Midbrain (tissue), 1 donor: ENCODE measurements at places on chromosomes 5 and 9.

DNA sequence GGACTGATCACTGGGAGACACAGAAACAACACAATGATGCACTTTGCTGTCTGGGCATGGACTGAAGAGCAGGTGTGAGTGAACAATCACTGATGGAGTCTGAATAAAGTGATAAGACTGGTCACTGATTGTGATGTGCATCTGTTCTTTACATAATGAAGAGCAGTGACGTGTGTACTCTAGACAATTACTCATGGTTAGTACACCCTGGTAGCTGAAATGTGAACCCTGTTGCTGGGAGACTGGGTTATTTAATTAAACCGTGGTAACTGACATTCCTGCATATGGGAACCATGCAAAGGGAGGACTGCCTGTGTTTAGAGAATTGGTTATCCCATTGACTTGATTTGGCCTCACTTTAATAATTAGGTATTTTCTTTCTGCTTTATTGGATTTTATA, 202.9 kb downstream of the NR2F1-AS1 start:
- DNase-seq, result no peak

- DNase-seq, result no peak
Measured at GRCh38 chr5:106393276-106393675, 1277.5 kb downstream of the EFNA5 start.

GRCh38 chr5:125679522-125679921, 743.7 kb upstream of the GRAMD2B start:
- no peak for DNase-seq

GRCh38 chr5:148788636-148789035, 37.8 kb upstream of the ADRB2 start:
- no peak for DNase-seq

- DNase-seq, result no peak
Measured at GRCh38 chr9:20551236-20551635, 71.1 kb downstream of the MLLT3 start.

DNA sequence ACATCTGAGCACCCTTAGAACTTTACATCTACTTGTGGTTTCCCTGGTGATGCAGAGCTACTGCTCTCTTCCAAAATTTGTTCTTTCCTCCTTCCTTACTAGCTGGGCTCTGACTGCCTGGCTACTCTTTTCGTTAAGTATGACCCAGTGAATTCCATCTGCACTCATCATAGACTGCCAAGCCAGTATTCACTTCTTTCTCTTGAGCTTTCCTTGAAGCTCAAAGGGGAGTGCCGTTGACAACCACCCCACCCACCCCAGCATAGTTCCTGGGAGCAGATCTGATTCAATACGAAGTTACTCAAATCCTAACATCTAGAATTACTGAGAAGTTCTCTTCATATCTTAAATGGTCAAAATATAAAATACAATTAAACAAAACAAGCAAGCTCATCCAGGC, 190.5 kb downstream of the ADAMTS12 start:
- DNase-seq, result no peak

DNA sequence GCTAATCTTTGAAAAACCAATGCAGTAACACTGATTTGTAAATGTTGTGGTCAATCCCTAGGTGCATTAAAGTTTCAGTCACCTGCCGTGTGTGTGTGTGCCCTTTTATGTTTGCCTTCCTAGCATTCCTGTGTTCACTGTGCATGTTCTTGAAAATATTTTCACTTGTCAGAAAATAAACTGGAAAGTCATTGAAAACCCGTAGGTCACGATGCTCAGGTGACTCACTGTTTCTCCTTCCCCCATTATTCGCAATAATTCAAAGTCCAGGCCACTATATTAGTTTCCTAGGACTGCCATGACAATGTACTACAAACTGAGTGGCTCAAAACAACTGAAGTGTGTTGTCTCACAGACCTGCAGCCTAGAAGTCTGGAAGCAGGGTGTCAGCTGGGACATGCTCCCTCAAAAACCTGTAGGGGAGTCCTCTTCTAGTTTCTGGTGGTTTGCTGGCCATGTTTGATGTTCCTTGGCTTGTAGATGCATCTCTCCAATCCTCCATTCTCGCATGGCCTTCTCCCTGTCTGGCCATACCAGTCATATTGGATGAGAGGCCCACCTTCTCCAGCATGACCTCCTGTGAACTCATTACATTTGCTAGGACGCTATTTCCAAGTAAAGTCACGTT, 29.3 kb downstream of the MARVELD2 start:
- no peak for DNase-seq

DNA sequence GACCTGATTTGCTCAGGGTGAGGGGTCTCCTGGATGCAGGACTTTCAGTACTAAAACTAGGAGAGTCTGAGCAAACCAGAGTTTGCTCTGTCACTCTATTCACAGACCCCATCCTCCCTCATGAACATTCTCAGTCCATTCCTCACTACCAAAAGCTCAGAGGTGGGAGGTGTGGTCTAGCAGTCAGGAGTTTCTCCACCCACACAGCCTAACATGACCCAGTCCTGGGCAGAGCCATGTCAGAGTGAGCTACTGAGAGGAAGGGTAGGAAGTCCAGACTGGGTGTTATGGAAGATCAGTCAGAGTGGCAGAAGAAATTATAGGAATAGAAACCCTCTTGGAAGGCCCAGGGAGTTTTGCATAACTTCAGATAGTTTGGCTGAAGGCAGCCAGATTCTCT, 113.3 kb upstream of the GRAMD2B start:
- DNase-seq, result no peak

DNA sequence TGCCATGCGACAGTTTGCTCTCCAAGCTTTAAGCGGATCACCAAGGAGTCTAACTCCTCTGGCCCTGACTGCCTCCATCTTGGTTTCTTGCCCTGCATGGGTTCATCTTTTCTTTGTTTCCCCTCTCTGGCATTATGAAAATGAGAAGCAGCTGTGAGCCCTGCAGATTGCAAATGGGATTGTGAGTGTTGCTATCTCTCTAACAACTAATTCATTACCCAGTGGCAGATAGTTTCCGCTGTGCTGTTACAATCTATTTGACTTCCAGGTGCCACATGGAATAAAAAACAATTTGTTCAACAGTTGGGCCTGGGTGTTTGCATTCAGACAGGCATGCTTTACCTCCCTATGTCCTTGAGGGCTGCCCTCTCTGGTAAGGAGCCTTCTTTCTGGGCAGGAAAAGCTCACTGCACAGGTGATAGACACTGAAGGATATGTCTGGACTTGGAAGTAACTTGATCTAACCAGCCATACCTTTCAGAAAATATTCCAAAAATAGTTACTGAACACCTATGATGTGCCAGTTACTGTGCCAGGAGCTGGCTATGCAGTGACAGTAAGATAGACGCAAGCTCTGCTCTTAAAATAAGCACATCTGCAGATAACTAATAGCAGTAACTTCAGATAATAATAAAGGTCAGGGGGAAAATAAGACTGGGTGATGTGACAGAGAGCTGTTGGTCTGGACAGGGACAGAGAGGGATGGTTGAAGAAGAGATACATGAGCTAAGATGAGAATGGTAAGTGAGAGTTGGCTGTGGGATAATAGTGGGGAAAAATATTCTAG, 40.1 kb downstream of the GRIA1 start:
- no peak for DNase-seq

DNA sequence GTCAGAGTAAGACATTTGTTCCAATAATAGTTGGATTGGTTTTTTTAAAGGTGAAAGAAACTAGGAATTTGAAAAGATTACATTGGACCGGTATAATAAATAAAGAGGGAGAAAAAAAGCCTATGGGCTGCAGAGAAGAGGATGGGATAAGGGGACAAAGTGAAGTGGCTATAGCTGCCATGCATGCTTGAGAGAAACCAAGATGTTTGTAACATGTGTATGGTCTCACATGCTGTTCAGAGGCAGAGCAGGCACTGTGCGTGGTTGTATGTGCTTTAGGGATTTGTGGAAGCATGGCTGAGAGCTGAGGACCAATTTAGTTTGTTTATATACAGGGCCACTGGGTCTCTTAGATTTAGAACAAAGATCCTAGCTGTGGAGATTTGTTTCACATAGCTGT, 32.7 kb downstream of the LNPEP start:
- DNase-seq, result no peak

DNA sequence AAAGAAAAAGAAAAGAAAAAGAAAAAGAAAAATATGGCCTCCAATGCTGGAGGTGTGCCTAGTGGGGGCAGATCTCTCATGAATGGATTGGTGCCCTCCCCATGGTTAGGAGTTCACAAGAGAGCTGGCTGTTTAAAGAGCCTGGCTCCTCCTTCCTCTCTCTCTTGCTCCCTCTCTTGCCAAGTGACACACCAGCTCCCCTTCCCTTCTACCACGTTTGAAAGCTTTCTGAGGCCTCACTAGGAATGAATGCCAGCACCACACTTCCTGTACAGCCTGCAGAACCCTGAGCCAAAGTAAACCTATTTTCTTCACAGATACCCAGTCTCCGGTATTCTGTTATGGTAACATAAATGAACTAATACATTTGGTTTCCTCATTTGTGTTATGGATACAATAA, 14.4 kb upstream of the GALNT10 start:
- no peak for DNase-seq

- DNase-seq, result no peak
Measured at GRCh38 chr5:166370928-166371690, 1920.3 kb upstream of the WWC1 start.

DNA sequence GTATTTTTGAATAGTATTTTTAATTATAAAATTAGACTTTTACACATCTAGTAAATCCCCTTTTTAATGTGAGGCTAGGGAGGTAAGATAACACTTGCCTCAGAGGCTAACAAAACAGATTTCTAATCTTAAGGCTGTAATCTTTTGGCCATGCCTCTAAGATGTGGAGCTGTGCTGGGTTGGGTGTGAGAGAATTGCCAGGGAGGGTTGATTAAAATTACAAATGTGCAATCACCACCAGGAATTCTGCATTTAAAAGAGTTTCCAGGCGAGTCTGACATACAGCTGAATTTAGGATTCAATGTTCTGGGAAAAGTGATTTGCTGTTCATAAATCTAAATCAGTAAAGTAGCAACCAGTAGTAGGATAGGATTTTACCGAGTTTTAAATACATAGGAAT, 73.3 kb downstream of the NUDT12 start:
- DNase-seq, result no peak

GRCh38 chr5:180522330-180522729, 28.2 kb downstream of the CNOT6 start:
- no peak for DNase-seq

DNA sequence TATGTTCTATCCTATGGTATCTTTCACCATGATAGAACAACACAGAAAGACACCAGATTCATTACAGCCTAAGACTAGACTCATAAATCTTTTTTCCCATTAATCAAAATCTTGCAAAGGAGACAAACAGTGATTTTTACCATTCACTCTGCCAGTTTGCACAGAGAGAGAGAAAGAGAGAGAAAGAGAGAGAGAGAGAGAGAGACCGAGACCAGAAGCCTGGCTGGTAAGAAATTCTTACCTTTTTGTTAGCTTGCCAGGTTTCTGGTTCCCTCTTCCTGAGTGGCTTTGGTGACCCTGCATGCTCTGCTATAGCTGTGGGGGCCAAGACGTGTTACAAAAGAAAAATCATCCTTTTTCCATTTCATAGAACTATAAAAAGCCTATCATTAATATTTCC, 18.6 kb downstream of the TMEM161B start:
- no peak for DNase-seq
